Stimulated activated CD4-positive, alpha-beta T cell treated with anti-CD3 and anti-CD28 coated beads, Interleukin-2, amount 100 ng/mL, for 24 hours (primary cell): ENCODE measurements at places on chromosomes 7 and 10.

- no peak for DNase-seq
Measured at GRCh38 chr7:136741941-136742340, 126.5 kb upstream of the CHRM2 start.

DNA sequence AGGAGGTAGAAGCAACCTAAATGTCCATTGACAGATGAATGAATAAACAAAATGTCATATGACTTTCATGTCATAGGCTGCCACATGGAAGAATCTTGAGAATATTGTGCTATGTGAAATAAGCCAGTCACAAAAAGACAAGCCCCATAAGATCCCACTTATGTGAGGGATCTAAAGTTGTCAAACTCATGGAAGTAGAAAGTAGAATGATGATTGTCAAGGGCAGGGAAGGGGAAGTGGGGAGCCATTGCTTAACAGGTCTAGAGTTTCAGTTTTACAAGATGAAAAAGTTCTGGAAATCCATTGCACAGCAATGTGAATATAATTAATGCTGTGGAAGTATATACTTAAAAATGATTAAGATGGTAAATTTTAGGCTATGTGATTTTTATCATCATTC lies 229.3 kb upstream of the KMT2E start:
- no peak for DNase-seq

DNA sequence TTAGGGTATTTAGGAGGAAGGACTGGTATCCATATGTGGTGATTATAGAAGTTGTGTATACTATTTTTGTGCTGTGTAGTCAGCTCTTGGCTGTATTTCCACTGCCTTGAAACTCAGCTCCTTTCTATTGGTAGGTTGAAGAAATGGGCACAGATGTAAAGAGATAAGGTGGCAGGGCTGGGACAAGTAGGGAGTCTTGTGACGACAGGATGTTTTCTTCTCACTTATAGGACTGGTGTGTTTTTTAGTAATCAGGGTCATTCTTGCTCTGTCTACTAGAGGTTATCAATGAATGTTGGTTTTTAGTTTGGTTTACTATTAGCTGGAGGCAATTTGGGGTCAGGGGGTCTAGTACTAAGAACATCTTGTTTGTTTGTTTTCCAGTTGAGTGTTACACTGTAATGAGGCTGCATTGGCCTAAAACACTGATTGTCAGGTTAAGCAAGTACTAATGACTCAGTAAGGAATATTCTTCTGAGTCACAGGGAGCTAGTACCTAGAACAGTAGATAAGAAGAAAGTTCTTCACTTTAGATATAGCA lies 11.8 kb downstream of the UBN2 start:
- no peak for DNase-seq

DNA sequence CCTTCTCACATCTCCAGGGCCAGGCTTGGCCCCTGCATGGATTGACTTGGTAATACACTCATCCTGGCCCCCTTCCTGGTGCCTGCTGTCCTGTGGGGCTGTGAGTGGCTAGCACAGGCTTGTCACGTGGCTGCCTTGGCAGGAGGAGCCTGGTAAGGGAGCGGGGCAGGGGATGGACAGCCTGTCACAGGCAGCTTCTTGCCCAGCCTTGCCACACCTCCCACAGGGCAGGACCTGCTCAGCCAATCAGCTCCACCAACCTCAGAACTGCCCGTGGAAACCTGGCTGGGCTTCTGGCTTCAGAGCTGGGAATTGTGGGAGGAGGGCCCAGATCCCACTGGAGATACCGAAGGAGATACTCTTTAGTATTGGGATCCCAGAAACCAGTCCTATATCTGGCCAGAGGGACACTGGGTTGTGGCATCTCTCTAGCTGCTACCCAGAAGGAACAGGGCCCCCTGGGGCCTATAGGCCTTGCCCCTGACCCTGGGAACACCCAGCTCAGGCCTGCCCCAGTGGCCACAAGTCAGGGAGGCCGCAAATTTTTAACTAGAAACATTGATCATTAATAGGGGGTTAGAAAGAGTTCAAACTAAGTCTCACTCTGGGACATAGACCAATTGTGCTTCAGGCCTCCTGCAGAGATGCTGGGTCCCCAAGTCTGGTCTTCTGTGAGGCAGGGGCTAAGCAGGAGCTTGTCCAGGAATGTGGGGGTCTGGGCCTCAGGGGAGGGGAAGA lies at the start of gene HOGA1:
HOGA1 (plus strand) TSS at position 330 of the 738 bp plus-strand sequence; CDS start at position 645, 315 bp downstream.
- DNase-seq, result no peak

- DNase-seq, result no peak
Measured at GRCh38 chr7:94095316-94096009, 91.3 kb upstream of the BET1 start.

DNA sequence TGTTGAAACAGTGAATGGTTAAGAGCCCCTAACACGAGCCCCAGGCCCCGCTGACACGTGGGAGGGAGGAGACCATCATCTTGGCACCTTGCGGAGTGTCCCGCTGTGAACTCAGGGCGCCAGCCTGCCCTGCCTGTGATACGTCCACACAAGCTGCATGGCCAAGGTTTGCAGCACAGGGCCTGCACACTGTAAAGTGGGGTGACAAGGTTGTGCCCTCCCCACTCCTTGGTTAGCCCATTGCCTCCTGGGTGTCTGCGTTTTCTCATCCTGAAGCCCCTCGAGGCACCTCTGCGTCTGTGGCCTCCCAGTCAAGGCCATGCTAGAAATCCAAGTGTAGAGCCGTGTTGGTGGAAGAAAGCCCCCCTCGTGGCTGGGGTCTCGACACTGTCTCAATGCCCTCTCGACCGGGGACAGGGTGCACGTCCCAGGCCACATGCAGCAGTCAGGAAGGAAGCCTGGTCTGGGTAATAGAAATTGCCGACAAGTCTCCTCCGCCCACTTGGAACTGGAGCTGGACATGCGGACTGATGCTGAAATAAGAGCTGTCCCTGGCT lies 192.1 kb downstream of the DNAJB6 start:
- DNase-seq, result no peak

- no peak for DNase-seq
Measured at GRCh38 chr10:23005150-23005549, 77.3 kb downstream of the ARMC3 start.

GRCh38 chr7:72058579-72058978 lies 353.6 kb downstream of the CALN1 start:
- DNase-seq, result no peak

GRCh38 chr10:37684765-37685164 lies 172.6 kb downstream of the ZNF248 start:
- DNase-seq, result no peak

GRCh38 chr7:17456541-17456940 lies 158.1 kb downstream of the AHR start:
- DNase-seq, result no peak

- no peak for DNase-seq
Measured at GRCh38 chr10:24277771-24278170, 68.8 kb downstream of the KIAA1217 start.

GRCh38 chr10:60175441-60175971 lies 214.2 kb downstream of the ANK3 start:
- no peak for DNase-seq

DNA sequence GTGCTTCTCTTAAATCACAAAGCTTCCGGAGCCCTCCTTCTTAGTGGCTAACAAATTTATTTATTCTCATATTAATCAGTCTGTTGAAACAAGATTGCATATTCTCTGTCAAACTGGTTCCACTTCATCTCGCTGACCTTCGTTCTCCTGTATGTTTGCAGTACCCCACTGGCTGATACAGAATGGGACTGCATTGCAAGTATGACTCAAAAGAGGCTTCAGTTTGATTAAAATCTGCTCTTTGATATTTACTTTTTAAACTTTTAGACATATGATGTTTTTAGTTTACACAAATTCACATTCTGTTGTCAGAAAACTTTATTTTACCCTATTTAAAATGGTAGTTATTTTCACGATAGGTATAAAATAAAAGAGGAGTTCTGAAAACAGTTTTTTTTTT lies 14.3 kb upstream of the ARHGAP12 start:
- no peak for DNase-seq

- DNase-seq, result no peak
Measured at GRCh38 chr7:102095321-102096011, 191.2 kb upstream of the SH2B2 start.

GRCh38 chr7:23055582-23056178 lies 41.8 kb upstream of the HYCC1 start:
- DNase-seq, result peak; percentile 58

GRCh38 chr10:114458955-114459354 lies 54.7 kb upstream of the AFAP1L2 start:
- DNase-seq, result peak; percentile 30

- no peak for DNase-seq
Measured at GRCh38 chr7:22934473-22935065, 79.4 kb downstream of the HYCC1 start.

GRCh38 chr10:55214608-55215007 lies 413.6 kb upstream of the PCDH15 start:
- no peak for DNase-seq

- no peak for DNase-seq
Measured at GRCh38 chr10:70130878-70131559, 1.6 kb downstream of the AIFM2 start.
